IPS DF 19.7 (cell line): ENCODE measurements at places on chromosomes 12 and 14.

- DNase-seq = no peak
Observed at GRCh38 chr12:114901316-114901715, 217.3 kb upstream of the TBX3 start.

- DNase-seq = no peak
Observed at GRCh38 chr14:89648924-89649323, 231.9 kb upstream of the FOXN3 start.

DNA sequence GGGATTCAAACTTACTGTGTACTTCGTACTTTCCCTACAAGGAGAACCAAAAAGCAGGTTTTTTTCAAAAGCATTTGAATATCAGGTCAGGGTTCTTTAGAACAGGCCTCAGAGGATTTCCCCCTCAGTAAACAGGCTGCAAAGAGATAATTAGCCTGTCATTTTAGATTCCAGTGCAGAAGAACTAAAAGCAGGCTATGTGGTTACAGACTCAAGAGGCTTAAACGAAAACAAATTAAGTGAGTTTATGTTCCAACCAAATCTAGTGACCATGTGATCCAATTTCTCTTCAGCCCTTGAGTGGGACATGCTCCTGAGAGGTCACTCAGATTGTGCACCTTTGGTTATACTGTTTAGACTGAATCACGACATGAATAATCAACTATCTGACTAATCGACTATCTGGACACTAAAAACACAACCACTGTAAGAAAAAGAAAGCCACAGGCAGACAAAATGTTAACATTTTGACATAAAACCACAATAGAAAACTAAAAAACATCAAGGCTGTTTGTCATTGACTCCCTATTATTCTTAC is 4.5 kb downstream of the TMED8 start:
- DNase-seq = no peak

- no peak for DNase-seq
Observed at GRCh38 chr12:57239587-57240065, 10.1 kb downstream of the SHMT2 start.

GRCh38 chr12:32309811-32310736 is 89.3 kb upstream of the FGD4 start:
- no peak for DNase-seq

DNA sequence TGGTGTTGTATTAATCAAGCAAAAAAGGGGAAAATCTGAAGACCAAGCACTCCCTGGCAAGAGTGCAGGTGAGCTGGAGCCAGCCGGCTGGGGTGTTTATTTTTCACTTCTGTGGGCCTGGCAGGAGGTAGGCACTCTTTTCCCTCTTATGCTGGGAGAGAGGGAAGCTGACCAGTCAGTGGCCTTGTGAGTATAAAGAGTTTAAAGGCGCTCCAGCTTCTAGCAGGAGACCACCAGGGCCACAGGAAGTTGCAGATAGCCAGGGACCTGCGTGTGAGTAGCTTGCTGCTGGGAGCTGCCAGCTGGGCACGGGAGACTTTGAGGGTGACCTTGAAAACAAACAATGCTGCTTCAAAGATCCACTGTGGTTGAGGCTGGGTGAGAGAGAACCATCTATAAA is 217.4 kb upstream of the PWP1 start:
- no peak for DNase-seq

GRCh38 chr12:114241973-114242434 is 163.9 kb downstream of the TBX5 start:
- DNase-seq = no peak

- DNase-seq = no peak
Observed at GRCh38 chr12:106956048-106956578, 406 bp downstream of the TMEM263 start.
